ENCODE measurements at places on chromosomes 5 and 9.
A peak's percentile ranks its signal among the peaks of the same experiment; 100 is the strongest.

DNA sequence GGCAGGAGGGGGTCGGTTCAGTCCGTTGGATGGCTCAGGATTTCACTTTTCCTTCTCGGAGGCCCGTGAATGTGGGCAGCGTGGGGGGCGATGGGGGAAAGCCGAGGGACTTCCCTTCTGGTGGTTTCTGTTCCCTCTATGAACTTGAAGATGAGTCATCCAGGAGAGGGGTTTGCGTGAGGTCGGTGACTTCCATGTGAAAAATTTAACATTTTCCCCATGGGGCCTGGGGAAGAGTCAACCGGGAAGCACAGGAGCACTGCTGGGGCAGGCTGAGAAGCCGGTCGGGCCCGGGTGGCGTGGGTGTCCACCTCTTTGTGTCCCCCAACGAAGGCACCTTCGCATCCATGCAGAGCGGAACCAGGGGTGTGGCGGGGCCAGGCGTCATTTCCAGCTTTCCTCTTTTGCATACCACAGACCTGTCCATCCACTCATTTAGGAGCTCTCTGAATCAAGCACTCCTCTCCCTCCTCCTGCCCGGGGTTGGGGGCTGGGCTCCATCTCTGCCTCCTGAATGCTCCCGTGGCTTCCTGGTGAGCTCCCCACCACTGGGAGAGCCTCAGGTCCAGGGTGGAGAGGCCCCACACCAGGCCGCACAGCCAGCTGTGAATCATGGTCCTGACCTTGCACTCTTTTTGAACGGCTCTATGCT, 68.4 kb downstream of the ANKRD33B start:
- DNase-seq = peak; percentile 47

DNA sequence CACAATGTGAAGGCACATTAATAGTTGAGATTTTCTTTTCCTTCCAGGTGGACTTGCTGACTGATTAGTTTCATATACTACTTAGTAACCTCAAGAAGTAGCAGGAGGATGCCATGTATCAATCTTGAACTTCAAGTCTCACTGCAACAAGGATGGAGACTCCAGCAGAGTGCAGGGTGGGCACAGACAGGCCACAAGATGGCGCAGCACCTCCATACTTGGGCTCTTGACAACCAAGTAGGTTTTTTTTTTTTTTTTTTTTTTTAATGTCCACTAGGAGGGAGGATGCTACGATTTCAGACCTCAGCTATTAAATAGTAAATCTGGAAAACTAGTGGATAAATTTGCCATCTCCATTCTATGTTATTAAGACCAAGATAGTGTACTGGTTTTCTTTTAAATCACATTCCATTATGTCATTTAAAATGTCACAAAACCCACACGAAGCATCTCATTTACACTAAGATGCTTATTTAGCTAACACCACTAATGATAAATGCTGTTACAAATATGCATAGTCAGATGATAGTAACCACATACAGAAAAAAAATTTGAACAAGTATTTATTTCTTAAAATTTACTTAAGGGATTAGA, 58.6 kb downstream of the IL6ST start:
- DNase-seq = peak; percentile 61

DNA sequence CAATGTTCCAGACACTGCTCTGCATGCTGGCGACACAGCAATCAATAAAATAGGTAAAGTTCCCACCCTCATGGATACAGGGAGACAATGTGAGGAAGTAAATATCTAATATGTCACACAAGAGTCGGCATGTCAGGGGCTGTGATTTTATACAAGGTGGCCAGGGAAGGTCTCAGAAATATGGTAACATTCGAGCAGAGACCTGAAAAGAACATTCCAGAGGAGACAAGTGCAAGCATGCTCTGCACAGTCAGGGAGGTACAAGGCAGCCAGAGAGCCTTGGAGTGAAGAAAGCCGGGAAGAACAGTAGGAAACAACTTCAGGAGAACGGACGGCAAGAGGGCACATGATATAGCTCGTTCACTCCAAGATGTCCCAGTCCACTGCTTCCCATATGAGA, 89.2 kb upstream of the ZNF462 start:
- no peak for DNase-seq

DNA sequence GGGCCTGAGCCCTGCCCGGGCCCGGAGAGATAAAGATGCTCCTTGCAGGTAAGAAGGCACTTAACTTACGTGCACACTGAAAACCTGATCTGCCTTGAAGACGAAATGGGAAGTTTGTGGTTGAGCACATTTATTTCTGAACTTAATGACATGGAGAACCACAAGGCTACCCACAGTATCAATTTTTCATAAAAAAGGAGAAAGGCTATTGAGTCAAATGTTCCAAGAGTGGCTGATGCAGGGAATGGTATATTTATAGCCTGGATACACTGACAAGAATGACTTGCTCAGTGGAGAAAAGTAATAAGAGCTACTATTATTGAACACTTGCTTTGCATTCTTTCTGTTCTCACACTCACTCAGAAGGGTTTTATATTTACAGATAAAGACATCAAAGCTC, 419.3 kb downstream of the ACTL7B start:
- no peak for DNase-seq

- DNase-seq = peak; percentile 40
Measured at GRCh38 chr5:149730620-149731331, 666 bp downstream of the PPARGC1B start.

- DNase-seq = no peak
Measured at GRCh38 chr5:87079219-87079618, 188.5 kb upstream of the RASA1 start.

DNA sequence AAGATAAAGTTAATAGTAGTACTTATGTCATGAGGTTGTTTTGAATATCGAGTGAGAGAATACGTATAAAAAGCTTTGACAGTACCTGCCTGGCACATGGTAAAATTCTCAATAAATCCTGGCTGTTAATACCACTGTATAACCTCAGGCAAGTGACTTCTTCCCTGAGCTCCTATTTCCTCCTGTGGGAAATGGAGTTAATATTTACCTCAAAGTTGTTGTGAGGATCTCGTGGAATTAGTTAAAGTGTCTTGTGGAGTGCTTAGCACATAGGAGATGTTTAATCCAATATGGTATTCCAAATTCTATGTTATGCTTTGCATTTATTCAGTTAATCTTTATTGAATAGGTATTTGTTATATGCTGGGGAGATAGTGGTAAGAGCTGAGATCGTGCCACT, 18.5 kb downstream of the FOCAD start:
- DNase-seq = no peak

- DNase-seq = peak; percentile 40
Measured at GRCh38 chr5:138354926-138355378, 2.5 kb downstream of the KDM3B start.

DNA sequence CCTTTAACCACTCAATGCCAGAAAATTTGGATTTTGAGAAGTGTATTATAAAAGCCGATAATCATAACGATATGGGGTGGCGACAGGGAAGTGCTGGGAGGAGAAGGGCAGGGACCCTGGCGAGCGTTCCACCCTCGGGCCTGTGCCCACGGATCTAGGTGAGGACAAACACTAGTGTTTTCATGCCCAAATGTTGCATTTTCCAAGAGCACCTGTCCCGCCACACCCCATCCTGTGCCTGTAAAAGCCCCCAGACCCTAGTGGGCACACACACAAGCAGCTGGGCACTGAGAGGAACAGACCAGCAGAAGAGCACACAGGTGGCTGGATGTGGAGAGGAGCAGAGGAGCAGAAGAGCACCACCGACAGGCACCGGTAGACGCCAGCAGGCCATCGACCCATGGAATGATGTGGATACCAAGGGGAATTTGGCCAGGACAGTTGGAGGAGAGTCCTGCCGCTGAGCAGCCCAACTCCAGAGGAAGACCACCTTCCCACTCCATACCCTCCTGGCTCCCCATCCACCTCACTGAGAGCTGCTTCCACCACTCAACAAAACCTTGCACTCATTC, 315.0 kb downstream of the EDIL3 start:
- DNase-seq = no peak

DNA sequence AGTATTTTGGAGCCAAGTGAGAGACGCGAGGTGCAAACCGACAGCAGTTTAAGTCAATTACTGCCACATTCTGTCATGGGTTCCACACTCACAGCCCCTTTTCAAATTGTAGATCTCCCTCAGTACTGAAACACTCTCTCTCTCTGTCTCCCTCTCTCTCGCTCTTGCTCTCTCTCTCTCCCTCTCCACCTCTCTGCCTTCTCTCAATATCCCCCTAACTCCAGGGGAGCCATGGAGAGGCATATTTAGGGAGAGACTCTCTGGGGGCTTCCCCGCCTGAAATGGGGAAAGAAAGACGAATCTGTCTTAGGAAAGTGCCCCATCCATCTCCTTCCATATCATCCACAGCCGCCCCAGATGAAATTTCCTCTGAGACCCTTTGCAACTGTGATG, 1.6 kb downstream of the BRINP1 start:
- DNase-seq = no peak

DNA sequence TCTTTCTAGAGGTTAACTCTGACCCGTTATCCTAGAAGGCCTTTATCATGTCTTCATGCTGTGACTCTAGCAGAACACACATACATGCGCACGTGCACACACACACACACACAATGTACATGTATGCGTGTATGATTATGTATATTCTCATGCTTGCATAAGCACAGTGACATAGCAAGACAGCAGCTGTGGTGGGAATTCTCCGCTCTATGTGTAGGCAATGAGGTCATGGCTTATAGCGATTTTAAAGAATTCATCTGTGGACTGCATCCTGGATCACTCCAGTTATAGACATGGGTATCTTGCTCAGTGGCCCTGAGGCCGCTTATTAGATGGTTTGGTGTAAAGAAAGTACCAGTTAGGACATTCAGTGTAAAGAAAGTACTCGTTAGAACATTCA, 106.2 kb downstream of the FBXL7 start:
- DNase-seq = no peak

- DNase-seq = no peak
Measured at GRCh38 chr9:37293664-37294524, 128.6 kb upstream of the GRHPR start.

- no peak for DNase-seq
Measured at GRCh38 chr5:173452119-173452905, 124.1 kb upstream of the STC2 start.

GRCh38 chr5:180343110-180343830, 9.9 kb downstream of the GFPT2 start:
- DNase-seq = no peak

GRCh38 chr9:25861421-25861820, 183.2 kb upstream of the TUSC1 start:
- no peak for DNase-seq

DNA sequence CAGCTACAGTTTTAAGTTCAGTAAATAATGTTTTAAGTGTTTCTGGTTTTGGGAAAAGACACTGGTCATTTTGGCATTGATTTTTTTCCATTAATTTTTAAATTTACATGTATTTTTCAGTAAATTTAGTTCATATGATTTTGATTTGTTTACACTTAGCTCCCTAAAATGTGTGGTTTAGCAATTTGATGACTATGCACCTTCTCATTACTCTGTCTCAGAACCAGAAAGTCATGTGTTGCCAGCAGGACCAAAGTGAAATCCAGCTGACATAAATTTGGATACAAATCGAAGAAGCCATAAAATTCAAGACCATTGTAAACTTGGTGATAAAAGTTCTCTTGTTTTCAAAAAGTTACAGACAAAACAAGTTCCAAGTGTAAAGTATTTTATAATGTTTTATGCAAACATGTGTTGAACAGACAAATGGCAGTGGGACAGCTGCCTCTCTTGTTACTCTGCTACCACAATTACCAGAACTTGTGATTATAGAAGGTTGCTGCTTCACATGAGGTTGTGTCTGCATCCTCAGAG, 354.8 kb downstream of the NR2F1-AS1 start:
- no peak for DNase-seq

DNA sequence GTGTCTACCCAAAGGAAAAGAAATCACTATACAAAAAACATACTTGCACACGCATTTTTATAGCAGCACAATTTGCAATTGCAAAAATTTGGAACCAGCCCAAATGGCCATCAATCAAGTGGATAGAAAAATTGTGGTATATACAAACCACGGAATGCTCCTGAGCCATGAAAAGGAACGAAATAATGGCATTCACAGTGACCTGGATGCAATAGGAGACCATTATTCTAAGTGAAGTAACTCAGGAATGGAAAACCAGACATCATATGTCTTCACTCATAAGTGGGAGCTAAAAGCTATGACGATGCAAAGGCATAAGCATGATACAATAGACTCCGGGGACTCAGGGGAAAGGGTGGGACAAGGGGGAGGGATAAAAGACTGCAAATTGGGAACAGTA, 78.4 kb downstream of the ENC1 start:
- DNase-seq = no peak

- no peak for DNase-seq
Measured at GRCh38 chr5:157130925-157131324, 11.7 kb downstream of the MED7 start.

GRCh38 chr9:83106263-83106662, 43.3 kb upstream of the RASEF start:
- no peak for DNase-seq

GRCh38 chr9:72173080-72173479, 23.8 kb downstream of the GDA start:
- no peak for DNase-seq

- no peak for DNase-seq
Measured at GRCh38 chr9:130896233-130897014, at the start of gene QRFP. Gene QRFP, minus strand, starts transcription at chr9:130896812. Its CDS starts 2,974 bp downstream, at chr9:130893838.

DNA sequence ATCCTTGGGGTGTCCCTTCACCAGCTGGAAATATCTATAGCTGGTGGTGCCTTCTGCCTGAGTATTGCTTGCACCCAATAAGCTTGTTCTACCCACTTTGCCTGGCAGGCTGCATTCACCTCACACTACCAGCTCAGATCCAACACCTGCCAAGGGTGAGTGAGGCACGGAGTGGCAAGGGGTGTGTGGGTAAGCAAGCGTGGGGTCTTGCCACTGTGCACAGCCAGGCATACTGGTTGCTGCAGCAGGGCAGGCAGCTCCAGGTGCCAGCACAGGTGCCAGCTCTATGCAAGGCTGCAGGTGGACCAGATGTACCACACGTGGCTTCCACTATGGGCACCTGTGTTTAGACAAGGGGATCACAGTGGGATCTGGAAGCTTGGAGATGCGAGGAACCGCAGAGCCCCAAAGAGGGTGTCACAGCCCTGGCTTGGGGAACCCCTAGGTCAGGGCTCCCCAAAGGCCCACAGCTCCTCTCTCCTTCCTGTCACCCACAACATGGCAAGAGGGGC, 167.7 kb upstream of the MRPS30 start:
- no peak for DNase-seq

DNA sequence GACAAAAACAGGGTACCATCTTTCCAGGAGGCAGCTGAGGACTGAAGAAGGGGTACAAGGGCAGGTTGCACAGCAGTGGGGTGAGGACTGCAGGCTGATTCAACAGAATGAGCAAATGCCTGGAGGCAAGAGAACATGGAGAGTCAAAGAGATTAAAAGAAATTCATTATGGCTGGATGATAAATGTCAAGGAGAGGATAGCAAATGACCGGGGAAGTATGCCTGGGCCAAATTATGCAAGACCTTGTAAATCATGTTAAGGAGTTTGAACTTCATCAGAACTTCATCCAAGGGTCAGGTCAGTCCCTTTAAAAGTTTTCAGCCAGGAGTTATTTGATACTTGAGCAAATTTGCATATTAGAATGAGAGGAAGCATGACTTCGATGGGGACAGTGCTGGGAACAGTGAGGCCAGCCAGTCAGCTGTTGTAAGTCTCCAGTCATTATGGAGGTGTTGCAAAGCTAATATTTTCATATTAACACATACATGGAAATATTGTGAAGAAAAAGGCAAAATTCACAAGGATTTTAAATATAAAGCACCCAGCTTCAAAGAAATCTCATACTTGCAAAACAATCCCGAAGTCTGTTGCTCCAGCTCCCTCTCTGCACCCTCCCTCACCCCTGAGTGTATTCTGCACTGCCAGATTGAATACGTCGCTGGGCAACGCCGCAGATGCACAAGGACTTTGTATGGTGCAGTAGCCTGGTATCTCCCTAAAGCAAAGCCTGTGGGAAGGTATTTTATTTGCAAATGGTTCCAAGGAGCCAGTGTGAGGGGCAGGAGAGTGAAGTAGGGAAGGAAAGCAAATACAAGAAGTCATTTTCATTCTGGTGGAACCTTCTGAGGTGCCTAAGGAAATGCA, 509.8 kb upstream of the TLE4 start:
- DNase-seq = no peak

All from activated CD4-positive, alpha-beta T cell treated with anti-CD3 and anti-CD28 coated beads for 24 hours (primary cell).